Lower leg skin (tissue), 4 donors: ENCODE measurements at places on chromosomes 7 and 10. TPM values are rescaled to one million over a fixed set of nuclear protein-coding genes. Genes with fewer than 3 reads are reported as not detected.

Gene RPEL1
- not detected for total RNA-seq

DNA sequence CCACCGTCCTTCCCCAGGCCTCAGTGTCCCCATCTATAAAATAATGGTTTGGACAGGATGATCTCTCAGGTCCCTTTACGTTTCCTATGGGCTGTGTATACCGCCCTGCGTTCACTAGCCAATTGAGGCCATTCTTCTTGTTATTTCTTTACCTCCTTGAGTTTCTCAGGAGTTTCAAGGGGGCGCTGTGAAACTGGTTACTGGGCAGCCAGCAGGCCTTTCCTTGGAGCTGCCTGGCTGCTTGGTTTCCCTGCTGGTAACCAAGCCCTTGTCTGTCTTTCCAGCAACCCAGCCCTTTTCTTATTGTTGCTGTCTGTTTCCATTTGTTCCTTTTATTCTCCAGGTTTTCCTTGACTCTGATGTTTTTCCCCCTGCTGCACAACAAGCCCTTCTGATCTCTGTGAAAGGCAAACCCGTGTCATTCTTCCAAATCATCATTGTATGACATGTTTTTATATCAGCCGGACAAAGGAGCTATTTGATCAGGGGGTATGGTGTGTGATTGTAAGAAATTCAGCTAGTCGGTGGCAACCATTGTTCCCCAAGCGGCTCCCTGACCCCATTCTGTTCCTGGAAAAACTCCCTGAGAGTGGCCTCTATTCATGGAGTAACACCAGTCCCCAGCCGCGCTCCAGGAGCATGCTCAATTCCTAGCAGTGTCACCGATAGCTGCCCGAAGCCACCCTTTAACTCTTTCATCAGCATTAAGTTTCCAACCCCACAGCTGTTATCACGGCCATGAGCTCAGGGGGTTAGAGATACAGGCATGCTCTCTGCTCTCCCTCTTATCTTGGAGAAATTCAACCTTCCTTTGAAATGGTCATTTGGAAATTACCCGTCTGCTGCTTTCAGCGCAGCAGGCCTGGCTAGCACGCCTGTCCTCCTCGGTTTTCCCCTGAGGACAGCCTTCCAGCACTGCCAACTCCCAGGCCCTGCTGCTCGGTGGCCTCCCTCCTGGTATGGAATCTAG lies 26.6 kb downstream of the FGF8 start:
- DNase-seq, result no peak

- DNase-seq, result no peak
Observed at GRCh38 chr10:77888356-77888703, 38.2 kb downstream of the DLG5 start.

- no peak for DNase-seq
Observed at GRCh38 chr7:5678295-5679047, 103.0 kb downstream of the RNF216 start.

- DNase-seq, result no peak
Observed at GRCh38 chr10:50527442-50528043, 96.2 kb downstream of the SGMS1 start.

DNA sequence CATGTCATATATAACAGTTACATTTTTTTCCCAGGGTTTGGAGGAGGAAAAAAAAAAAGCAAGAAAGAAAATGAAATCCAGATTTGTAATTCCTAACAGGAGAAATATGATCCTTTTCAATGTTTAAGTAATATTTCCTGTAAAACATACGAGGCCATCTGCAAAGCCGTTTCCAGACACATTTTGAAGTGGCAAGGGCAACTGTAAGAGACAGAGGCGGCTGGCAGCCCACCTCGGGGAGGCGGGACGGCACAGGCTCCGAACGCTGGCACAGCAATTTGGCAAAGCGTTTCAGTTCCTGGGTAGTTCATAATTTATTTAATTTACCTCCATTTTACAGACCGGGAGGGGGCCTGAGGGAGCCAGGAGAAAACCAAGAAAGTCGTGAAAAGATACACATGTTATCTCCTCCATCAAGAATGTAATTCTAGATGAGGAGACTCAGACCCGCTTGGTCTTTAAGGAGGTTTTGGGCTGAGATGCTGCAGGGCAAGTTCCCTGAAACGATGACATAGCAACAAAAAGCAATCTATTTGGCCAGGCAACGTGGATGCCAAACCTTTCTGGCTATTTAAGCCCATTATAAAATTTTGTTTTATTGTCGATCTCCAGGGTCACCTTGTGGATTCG lies 448.5 kb upstream of the MKI67 start:
- DNase-seq, result no peak

DNA sequence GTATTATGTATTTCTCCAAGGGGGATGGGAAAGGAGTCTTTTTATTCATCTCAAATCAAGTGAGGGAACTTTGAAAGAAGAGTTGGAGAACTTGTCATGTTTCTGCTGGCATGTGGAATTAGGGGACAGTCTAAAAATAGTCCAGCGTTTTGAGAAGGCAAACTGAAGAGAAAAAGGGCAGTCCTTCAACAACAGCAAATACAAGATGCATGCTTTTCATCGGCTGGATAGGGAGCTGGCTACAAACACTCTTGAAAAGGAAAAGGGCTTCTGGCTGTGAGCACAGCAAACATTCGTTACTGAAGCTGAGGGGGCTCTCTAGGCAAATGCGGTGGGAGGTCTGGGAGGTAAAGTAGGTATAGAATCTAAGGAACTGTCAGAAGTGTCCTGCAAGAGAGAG lies 91.9 kb downstream of the AHR start:
- DNase-seq, result no peak
